ENCODE measurements at places on chromosomes 13 and 19.

GRCh38 chr13:86920961-86921360 lies 750.2 kb upstream of the SLITRK5 start:
- DNase-seq: no peak

GRCh38 chr19:40571005-40571318 lies 5.7 kb upstream of the SHKBP1 start:
- DNase-seq: no peak

DNA sequence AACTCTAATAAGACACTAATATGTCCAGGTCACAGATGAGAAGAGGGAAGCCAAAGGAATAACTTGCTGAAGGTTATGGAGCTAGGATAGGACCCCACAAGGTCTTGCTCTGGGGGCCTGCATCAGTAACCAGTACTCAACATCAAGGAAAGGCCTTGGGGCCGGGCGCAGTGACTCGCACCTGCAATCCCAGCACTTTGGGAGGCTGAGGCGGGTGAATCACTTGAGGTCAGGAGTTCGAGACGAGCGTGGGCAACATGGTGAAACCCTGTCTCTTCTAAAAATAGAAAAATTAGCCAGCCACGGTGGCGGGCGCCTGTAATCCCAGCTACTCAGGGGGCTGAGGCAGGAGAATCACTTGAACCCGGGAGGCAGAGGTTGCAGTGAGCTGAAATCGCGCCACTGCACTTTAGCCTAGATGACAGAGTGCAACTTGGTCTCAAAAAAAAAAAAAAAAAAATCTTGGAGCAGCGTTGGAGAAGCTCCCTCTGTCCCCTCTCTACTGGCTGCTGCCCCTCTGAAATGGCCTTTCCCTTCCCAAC lies 1.8 kb downstream of the LONP1 start:
- no peak for DNase-seq

GRCh38 chr13:44273991-44274770 lies 99.4 kb upstream of the SERP2 start:
- DNase-seq: no peak

DNA sequence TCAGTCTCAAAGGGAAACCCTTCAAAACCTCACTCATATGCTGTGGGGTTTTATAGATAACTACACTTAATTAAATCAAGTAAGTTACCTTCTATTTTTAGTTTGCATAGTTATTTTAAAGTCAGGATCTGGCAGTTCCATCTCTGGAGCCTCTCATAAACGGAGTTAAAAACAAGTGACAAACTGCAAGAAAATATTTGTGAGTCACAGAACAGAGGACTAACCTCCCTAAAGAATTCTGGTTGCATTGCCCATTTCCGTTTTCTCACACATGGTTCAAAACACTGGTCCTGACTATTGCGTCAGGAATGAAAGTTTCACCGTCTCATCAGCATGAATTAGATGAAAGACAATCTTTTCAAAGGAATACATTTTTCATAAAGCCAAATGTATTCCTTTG lies 10.6 kb downstream of the RXFP2 start:
- no peak for DNase-seq

DNA sequence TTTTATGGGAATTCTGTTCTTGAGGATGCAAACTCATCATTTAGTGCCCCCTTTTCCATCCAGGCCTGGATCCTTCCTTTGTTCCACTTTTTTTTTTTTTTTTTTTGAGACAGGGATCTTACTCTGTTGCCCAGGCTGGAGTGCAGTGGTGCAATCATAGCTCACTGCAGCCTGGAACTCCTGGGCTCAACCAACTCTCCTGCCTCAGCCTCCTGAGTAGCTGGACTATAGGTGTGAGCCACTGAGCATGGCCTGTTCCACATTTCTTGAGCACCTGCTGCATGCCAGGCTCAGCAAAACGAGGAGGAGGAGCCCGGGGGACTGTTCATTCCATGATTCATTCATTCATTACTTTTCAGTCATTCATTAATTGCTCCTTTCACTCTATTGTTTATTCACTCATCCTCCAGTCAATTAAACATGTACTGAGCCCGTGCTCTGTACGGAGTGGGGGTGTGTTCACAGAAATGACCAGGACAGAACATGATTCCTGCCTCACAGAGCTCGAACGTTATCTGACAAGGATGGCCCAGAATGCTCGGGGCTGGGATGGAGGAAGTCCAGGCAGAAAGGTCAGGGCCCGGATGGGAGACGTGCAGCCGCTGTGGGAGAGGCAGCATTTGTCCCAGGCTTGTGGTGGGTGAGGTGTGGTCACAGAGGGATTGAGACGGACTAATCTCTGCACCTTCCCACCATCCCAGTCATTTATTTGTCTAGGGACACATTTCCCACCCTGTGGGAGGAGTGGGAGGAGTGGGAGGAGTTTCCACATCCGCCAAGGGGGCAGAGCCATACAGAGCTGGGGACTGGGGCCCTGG lies 51.2 kb upstream of the SHKBP1 start:
- DNase-seq: no peak

DNA sequence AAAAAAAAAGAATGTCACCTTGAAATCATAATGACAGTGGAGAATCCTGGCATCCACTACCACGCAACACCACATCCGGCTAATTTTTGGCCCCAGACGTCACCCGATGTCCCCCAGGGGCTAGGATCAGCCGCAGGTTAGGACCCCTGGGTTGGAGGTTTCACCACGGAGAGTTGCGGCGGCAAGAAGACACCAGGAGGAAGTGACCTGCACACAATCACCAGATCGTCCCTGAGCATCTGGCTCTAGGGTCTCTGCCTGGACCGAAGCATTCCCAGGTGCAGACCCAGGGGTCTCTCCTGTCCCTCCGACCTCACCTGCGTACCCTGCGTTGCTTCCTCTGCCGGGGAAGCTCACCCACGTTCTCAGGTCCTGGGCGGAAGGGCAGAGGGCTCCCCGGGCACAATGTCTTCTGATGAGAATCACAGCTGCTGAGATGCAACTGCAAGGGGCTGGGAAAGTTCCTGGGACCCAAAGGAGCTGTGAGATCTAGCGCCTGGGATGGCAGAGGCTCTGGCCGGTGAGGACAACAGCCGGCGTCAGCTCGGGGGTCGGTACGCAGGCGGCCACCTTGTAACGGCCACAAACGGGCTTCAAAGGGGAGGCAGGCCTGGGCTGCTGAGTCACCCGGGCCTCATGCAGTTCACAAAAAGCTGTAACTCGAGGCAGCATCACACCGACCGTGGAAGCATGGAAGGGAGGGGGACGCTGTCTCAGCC lies 111.2 kb downstream of the GADD45B start:
- DNase-seq: no peak

DNA sequence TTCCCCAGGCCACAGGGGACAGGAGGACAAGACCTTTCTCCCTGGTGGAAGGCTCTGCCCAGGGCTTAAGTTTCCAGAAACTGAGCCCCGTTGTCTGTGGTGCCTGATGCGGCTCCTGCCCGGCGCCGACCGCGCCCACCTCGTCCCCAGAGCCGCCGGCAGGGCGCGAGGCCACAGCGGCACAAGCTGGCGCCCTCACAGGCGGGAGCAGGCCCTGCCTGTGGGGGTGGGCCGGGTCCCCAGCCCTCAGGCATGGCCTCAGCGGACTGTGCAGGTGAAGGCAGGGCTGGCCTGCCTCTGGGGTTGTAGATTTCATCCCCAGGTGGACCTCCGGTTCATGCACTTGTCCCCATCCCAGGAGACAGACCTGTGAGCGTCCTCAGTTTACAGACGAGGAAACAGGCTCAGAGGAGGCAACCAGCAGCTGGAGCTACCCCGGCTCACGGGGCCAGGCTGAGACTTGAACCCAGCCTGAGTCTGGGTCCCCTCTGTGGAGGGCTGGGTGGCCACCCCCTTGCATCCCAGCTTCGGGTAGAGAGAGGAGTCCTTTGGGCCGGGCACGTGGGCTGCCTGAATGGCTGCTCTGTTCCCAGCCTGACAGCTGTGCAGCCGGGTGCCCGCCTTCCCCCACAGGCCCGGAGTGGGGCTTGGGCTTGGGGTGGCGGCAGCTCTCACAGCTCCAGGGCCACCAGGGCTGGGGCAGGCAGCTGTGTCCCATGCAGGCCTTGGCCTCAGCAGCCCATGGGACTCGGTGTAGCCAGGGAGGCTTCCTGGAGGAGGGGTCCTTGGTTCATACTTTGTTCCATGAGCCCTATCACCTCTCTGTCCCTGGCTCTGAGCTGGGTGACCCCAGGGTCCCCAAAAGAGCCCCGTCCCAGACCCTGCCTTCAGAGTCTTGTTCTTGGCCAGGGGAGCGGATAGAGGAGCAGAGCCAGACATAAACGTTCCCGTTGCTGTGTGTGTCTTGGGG lies 26.8 kb downstream of the PIAS4 start:
- no peak for DNase-seq

DNA sequence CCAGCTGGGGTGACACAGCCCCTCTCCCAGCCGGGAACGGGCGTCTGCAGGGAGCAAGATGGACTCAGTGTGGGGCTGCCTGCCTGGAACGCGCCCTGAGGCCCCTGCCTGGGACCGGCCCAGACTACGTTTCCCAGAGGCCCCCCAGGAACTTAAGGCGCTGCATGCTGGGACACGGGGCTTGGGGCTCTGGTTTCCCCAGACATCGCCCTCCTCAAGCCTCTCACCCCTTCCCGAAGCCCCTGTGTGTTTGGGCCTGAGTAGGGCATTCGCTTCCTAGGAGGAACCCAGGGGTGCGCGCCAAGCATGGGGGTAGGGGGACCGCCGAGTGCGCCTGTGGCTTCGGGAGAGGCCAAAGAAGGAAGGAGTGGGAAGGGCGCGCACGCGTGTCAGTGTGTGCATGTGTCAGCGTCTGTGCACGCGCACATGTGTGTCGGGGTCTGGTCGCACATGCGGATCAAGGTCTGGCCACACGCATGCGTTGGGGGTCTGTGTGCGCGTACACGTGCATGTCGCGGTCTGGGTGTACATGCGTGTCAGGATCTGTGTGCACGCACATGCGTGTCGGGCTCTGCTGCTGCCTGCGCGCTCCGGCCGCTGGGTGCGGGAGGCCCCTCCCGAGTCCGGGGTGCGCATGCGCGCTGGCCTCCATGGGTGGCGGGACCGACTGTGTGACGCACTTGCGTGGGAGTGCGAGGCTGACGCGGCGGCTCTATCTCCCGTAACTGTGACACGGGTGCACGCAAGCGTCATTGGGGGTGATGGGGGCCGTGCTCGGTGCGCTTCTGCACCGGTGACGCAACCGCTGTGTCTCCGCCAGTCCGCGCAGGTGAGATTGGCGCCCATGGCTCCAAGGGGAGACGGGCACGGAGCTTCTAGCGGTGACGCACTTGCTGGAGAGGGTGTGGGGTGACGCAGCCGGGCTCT lies 16.2 kb downstream of the ZNF331 start:
- peak; percentile 82 for DNase-seq

GRCh38 chr19:30255791-30256495 lies 116.2 kb upstream of the ZNF536 start:
- no peak for DNase-seq

DNA sequence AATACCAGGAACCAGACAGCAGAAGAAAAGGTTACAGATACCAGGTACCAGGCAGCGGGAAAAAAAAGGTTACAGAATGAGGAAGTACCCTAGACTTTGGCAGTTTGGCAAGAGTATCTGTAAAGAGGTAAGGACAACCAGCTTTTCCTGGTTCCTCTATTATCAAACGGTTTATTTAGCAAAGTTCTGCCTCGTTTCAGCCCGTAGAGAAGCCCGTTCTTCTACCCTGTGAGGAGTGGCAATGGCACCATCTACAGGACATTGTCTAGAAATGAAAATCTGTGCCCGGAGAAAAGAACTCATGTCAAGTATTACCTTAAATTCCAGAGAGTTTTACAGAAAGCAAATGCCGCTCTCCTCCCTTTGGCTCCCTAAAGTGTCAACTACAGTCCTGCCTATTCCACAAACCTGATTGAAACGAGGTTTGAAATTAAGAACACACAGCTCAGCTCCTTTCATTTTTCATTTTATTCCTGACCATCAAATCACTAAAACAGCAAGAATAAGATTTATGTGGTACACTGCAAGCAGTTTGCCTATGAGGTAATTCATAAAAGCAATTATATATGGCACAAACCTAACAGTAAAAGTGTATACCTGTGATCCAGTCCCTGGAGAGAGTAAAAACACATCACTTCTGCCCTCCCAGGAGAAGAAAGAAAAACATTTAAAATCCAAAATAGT lies 226.3 kb downstream of the SLC7A1 start:
- no peak for DNase-seq

DNA sequence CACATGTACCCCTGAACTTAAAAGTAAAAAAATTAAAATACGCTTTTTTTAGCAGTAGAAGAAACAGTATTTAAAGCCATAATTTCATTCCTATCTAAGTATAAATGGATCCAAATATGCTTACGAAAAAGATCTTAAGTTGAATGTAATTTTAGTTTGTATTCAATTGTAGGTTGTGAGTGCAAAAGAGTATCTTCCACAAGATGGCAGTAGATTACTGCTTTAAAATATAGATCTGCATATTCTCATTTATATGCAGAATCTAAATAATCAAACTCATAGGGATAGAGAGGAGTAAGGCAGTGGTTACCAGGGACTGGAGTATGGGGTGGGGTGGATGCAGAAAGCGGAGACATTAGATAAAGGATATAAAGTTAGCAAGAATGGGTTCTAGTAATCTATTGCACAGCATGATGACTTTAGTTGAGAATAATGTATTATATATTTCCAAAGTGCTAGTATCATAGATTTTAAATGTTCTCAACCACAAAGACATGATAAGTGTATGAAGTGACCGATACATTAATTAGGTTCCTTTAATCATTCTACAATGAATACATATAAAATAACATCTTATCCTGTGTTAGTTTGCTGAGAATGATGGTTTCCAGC lies 14.2 kb downstream of the OR7A17 start:
- no peak for DNase-seq

GRCh38 chr13:23673867-23674605 lies 103.8 kb downstream of the TNFRSF19 start:
- DNase-seq: no peak

- no peak for DNase-seq
Measured at GRCh38 chr13:105291987-105292386, 1243.5 kb downstream of the EFNB2 start.

DNA sequence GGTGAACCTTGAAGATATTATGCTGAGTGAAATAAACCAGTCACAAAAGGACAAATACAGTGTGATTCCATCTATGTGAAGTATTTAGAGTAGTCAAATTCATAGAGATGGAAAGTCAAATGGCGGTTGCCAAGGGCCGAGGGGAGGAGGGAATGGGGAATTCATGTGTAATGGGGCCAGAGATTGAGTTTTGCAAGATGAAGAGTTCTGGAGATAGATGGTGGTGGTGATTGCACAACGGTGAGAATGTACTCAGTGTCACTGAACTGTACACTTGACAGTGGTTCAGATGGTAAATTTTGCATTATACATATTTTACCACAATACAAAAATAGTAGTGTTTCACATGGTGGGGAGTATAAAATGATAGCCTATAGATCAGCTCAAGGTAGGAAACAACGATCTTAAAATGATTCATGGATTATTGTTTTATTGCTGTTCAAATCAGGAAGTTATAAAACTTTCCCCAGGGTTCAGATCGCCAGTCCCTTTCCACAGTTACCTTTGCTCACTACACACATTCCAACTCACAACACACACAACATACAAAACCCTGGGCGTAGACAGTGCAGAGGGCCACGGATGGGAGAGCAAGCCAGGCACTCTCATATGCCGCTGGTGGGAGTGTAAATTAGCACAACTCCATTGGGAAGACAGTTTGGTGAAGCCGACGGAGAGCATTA lies 219.9 kb downstream of the ZIC5 start:
- no peak for DNase-seq

Measured in activated CD8-positive, alpha-beta memory T cell treated with anti-CD3 and anti-CD28 coated beads for 1 hour (primary cell).